NCI-H82 (cell line): ENCODE measurements at places on chromosomes 1 and 21.
A peak's percentile ranks its signal among the peaks of the same experiment; 100 is the strongest.

DNA sequence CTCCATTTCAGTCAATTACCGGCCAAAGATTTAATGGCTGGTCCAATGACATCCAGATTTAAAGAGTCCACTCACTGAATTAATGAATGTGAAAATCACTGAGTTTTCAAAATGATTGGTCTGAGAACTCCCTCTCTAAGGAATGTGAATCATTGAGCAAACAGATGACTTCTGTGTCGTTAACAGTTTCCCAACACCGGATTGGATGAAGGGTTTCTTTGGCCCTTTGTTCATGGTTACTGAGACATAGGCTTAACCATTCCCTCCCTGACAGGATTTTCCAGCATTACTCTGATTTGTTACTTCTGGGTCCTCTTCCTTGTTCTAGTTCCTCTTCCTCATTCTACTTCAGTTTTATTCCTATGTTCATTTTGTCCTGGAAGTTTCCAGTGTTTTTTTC is 1.5 kb upstream of the CLDN17 start:
- DNase-seq: no peak

GRCh38 chr21:30227128-30227527 is 11.2 kb upstream of the CLDN8 start:
- DNase-seq: no peak

- DNase-seq: peak; percentile 90
Measured at GRCh38 chr1:99849413-99849743, 783 bp upstream of the AGL start.

DNA sequence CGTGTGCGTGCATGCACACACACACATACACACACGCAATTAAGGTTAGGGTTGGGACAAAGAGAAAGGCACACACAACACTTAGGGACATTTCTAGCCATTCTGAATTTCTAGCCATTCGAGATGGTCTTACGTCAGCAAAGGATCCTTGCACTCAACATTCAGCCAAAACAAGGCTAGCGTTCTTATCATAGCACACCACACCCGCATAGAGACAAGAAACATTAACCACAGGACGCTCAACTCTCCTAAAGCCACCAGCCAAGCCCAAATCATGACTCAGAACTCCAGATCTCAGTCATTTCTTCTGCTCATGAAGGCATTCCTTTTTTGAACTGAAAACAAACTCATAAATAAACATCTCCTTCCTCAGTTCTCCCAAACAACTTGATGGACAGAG is 106.8 kb downstream of the LMO4 start:
- DNase-seq: no peak
